ENCODE measurements at places on chromosomes 13 and 19.

DNA sequence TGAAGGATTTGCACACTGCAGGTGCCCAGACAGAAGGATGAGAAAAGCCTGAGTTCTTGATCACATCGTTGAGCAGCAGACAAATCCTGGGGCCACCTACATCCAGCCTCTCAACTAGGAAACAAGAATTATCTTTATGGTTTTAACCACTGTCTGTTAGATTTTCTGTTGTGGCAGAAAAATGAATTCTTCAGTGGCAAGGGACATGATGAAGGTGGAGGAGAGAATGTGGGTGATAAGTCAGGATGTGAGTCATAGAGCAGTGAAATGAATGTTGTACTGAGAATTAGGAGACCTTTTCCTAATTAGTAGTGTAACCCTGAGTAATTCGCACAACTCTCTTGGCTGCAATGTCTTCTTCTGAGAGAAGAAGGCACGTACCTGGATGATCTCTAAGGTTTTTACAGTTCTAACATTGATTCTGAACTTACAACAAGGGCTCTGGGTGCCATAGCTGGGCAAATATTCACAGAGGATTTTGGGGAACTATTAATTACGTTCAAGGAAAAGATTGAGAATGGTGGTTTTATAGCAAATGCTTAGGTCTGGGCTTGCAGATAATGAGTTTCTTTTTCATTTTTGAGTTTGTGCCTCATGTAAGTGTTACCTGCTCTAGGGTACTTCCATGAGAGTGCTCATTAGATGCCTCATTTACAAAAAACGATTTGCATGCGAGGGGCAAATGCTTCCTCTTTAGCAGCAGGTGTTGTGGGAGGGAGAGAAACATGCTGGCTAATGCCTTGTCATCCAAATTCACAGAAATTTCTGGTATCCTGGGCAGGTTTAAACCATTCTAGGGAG lies 111.0 kb upstream of the KL start:
- peak; percentile 48 for DNase-seq

GRCh38 chr13:93603043-93603442 lies 376.4 kb downstream of the GPC6 start:
- no peak for DNase-seq

GRCh38 chr13:39563470-39563735 lies 39.6 kb downstream of the LHFPL6 start:
- DNase-seq = no peak

DNA sequence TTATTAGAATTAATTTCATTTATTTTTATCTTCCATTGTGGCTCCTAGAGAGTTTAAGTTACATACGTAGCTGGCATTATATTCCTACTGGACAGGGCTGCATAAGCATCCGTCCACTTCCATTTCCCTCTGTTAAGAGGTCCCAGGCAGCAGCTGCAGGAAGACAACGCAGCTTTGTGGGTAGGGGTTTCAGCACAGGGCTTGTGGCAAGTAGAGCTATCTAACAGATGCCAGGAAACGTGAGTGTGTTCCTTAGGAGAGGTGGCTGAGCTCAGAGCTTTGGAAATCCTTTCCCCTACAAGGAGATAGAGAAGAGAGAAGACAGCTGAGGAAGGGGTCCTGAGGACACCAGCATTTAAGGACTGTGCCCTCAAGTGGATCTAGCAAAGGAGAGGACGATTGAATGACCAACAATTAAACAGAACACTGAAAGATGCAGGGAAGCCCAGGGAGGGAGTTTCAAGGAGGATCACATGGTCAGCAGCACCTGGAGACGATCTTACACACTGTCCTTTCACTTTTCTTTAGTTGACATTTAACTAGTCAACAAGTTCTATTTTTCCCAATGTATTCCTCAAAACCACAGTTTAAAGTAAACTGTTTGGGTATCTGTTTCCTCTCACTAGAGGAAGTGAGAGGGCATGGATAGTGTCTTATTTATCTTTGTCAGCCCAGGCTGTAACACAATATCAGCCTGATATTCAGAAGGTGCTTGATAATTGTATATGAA lies 2.3 kb upstream of the N4BP2L1 start:
- DNase-seq = no peak

DNA sequence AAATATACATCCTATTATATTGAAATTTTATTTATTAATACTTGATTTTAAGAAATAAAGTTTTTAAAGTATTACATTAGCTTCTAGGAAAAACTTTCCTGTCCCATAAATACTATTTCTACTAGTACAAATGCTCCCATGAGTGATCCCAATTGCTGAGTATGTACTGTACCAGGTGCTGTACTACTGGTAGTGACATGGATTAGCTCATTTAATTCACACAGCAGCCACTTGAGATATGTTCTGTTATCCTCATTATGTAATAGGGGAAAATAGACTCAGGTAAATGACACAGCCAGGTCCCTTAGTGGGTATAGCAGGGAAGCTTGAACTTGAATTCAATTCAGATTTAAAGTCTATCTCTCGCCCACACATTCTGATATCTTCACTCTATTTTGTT lies 363.1 kb downstream of the FGF14 start:
- no peak for DNase-seq

All from GM06990 (cell line).